ENCODE measurements at places on chromosomes 16 and 17. TPM values are rescaled to one million over a fixed set of nuclear protein-coding genes. Genes with fewer than 3 reads are reported as not detected.

The TPSD1 gene
- total RNA-seq = not detected

The RAMP2 gene
- not detected for total RNA-seq

The KRT33B gene
- total RNA-seq = not detected

The AOC3 gene
- total RNA-seq = 1.2 TPM

The NACA2 gene
- not detected for total RNA-seq

The IL21R gene
- 99.5 TPM for total RNA-seq

The SEC14L5 gene
- total RNA-seq = 0.04 TPM

The HES7 gene
- total RNA-seq = 1.9 TPM

The TLK2 gene
- 29.4 TPM for total RNA-seq

The ZSCAN10 gene
- total RNA-seq = not detected

The GIT1 gene
- total RNA-seq = 63.5 TPM

The GCSH gene
- 33.6 TPM for total RNA-seq

The IKZF3 gene
- 43.9 TPM for total RNA-seq

The METRN gene
- 25.3 TPM for total RNA-seq

The SMIM5 gene
- 0.14 TPM for total RNA-seq

The NDUFAF8 gene
- 102 TPM for total RNA-seq

The ABCC1 gene
- total RNA-seq = 61.9 TPM

- H3K27me3 ChIP-seq = no peaks in the 10 kb centered on the region
- peak overlapping the region; percentile 54 for H3K4me3 ChIP-seq
- H3K36me3 ChIP-seq = peaks cover 73% of the 10 kb centered on the region
- peak; percentile 60 for DNase-seq
Measured at GRCh38 chr17:42340691-42341127, 47.5 kb downstream of the STAT3 start.

GRCh38 chr17:70355185-70355584 lies 185.9 kb downstream of the KCNJ2 start:
- H3K36me3 ChIP-seq = no peaks in the 10 kb centered on the region
- H3K4me3 ChIP-seq = no peak overlapping the region
- H3K27ac ChIP-seq = no peak overlapping the region
- H3K4me1 ChIP-seq = no peaks in the 10 kb centered on the region

- H3K4me3 ChIP-seq = no peak overlapping the region
- no peaks in the 10 kb centered on the region for H3K27me3 ChIP-seq
- DNase-seq = no peak
- H3K36me3 ChIP-seq = no peaks in the 10 kb centered on the region
- H3K27ac ChIP-seq = no peak overlapping the region
Measured at GRCh38 chr16:35197656-35198055, 1738.2 kb downstream of the TP53TG3F start.

GRCh38 chr16:55283812-55284717 lies 39.9 kb upstream of the IRX6 start:
- H3K4me1 ChIP-seq = no peaks in the 10 kb centered on the region
- peaks cover 20% of the 10 kb centered on the region for H3K27me3 ChIP-seq
- H3K36me3 ChIP-seq = no peaks in the 10 kb centered on the region
- no peak for DNase-seq
- no peak overlapping the region for H3K27ac ChIP-seq

DNA sequence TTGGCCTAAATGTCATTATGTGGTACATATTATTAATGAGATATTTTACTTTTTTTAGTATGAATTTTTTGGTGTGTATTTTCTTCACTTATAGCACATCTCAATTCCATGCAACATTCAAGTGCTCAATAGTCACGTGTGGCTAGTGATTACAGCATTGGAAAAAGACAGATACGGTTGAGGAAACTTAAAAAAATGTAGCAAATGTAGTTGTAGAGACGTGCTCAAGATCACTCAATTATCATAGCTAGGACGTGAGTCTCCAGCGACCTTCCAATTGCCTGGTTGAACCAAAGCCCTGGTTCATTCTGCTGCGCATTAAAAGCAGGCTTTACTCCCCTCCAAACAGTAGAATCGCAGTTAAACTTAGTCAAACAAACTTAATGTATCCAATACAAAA lies 1.2 kb upstream of the LIG3 start:
- H3K4me3 ChIP-seq = peak overlapping the region; percentile 96
- no peaks in the 10 kb centered on the region for H3K27me3 ChIP-seq
- peaks cover 35% of the 10 kb centered on the region for H3K4me1 ChIP-seq
- peaks cover 12% of the 10 kb centered on the region for H3K36me3 ChIP-seq

DNA sequence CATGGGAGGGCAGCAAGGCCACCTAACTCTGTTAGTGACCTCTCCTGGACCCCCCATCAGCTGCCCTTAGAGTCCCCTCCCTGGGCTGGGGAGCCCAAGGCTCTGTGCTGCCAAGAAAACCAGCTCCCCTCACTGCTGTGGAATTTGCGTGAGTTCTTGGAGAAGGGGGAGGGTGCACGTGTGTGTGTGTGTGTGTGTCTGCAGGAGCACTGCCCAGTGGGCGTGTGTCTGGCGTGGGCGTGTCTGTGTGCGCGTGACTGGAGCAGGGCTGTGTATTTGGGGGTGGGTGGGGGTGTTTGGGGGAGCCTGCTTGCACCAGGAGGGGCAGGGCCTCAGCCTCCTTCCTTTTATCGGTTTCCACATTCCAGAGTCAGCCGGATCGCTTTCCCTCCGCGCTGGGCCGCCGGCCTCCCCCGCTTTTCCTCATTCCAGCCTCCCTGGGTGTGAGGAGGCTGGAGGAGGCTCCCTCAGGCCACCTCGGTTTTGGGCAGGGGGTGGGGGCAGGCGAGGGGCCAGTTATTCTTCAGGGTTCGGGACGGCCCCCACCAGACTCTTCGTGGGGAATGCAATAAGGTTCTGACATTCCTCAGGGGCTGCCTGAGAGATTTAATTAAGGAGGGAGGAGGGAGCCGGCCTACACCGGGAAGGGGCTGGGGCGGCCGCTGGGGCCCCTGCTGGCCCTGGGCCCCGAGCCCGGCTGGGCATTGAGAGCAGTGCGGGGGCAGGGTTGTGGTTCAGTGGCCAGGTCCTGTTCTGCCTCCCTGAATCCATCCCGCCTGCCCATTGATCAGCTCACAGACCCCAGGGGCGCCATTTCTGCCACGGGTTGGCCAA lies 2.5 kb downstream of the VASN start:
- H3K27me3 ChIP-seq = no peaks in the 10 kb centered on the region
- peaks cover 5% of the 10 kb centered on the region for H3K4me1 ChIP-seq

GRCh38 chr17:83104577-83105505 lies 25.4 kb downstream of the METRNL start:
- DNase-seq = no peak
- no peak overlapping the region for H3K27ac ChIP-seq

GRCh38 chr17:40175928-40176753 lies 1.1 kb upstream of the RAPGEFL1 start:
- peaks cover 4% of the 10 kb centered on the region for H3K27me3 ChIP-seq
- DNase-seq = no peak

DNA sequence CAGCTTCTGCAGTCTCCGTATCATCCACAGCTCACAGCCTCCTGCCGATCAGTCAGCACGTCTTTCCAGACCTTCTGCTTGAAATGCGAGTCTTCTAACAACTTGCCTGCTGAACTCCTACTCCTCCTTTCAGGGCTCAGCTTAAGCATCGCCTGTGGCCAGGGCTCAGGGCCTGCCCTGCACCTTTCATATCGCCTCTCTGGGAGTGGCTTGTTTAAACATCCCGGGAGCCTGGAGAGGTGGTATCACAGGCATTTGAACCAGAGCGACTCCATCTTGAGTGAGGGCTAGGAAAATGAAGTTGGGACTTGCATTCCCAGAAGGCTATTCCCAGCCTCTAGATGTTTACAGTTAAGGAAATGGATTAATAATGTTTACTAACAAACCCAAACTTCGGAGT lies 13.9 kb upstream of the CYB561 start:
- DNase-seq = no peak
- no peaks in the 10 kb centered on the region for H3K36me3 ChIP-seq
- H3K4me1 ChIP-seq = no peaks in the 10 kb centered on the region
- no peak overlapping the region for H3K4me3 ChIP-seq
- H3K27me3 ChIP-seq = peaks cover 7% of the 10 kb centered on the region

DNA sequence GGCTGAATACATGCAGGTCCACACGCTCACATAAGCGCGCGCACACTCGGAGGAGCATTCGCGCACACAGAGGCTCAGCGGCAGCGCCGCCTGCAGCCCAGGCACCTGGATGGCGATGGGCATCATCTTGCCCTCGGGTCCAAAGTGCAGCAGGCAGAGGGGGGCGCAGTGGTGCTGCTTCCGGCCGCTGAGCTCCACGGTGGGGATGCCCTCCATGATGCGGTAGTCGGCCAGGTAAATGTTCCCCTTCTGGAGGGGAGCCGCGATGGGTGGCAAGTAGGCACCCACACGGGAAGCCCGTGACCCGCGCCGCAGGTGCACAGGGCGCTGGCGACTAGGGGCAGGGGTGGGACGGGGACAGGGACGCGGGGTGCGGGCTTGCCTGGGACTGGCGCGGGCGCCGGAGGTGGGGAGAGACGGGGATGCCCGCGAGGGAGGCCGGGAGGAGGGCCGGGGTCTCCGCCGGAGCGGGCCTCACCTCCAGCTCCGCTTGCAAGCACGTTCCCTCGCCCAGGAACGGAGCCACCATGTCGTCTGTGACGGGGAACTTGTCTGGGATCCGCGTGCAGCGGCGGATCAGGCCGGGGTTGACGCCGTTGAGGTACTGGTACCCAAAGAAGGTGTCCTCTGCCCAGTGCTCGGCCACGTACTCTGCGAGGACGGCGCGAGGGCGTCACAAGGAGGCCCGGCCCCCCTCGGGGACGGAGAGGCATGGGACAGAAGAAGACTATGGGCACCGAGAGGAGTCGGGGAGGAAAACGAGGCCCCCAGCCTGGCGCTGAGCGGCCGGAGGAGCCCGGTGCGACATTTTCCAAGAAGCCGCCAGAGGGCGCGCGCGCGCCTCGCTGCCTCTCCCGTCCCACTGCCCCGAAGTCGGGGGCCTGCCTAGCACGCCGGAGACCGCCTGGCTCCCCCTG lies 8.0 kb downstream of the ALOX12B start:
- DNase-seq = peak; percentile 86
- H3K4me1 ChIP-seq = peaks cover 14% of the 10 kb centered on the region
- peak overlapping the region; percentile 94 for H3K27ac ChIP-seq
- H3K36me3 ChIP-seq = peaks cover 11% of the 10 kb centered on the region

GRCh38 chr17:10799407-10799806 lies 4.5 kb downstream of the TMEM238L start:
- H3K27me3 ChIP-seq = no peaks in the 10 kb centered on the region
- DNase-seq = no peak
- no peak overlapping the region for H3K27ac ChIP-seq
- H3K4me1 ChIP-seq = no peaks in the 10 kb centered on the region
- H3K36me3 ChIP-seq = no peaks in the 10 kb centered on the region
- H3K4me3 ChIP-seq = no peak overlapping the region

- H3K4me1 ChIP-seq = peaks cover 48% of the 10 kb centered on the region
- H3K36me3 ChIP-seq = peaks cover 17% of the 10 kb centered on the region
- peak overlapping the region; percentile 90 for H3K4me3 ChIP-seq
Measured at GRCh38 chr17:7477392-7478275, 1.8 kb downstream of the ZBTB4 start.

- H3K4me3 ChIP-seq = no peak overlapping the region
- DNase-seq = peak; percentile 81
- no peaks in the 10 kb centered on the region for H3K27me3 ChIP-seq
Measured at GRCh38 chr16:27179500-27180072, 23.7 kb upstream of the KDM8 start.

DNA sequence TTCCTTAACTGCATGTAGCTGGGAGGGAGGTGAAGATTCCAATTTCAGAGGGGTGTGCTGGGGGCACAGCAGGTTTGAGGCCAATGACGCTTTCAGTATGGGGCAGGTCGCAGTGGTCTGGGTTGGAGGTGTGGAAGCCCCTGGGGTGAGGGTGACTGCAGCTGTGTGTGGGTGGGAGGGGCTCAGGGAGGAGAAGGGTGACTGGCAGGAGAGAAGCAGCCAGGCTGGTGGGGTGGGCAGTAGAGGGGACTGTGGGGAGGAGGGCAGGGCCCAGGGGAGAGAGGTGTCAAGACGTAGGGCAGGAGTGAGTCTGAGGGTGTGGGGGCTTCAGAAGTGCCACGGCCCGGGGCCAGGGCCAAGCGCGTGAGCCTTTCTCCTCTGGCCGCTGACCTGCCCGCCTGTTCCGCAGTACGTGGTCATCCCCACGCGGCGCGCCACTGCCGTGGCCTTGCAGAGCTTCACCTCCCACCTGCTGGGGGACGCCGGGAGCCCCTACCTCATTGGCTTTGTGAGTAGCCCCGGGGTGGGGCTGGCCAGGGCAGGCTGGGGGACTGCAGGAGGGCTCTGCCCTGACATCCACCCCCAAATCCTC lies 19.4 kb downstream of the MYBBP1A start:
- no peak for DNase-seq
- H3K27ac ChIP-seq = no peak overlapping the region
- peaks cover 6% of the 10 kb centered on the region for H3K27me3 ChIP-seq

- H3K4me3 ChIP-seq = no peak overlapping the region
- no peaks in the 10 kb centered on the region for H3K36me3 ChIP-seq
- peaks cover 5% of the 10 kb centered on the region for H3K4me1 ChIP-seq
- no peak for DNase-seq
- H3K27me3 ChIP-seq = no peaks in the 10 kb centered on the region
Measured at GRCh38 chr17:31048142-31048541, 46.6 kb upstream of the NF1 start.

- H3K27me3 ChIP-seq = no peaks in the 10 kb centered on the region
- H3K4me1 ChIP-seq = peaks cover 18% of the 10 kb centered on the region
- no peak for DNase-seq
- no peak overlapping the region for H3K4me3 ChIP-seq
Measured at GRCh38 chr16:3832668-3833067, 47.8 kb downstream of the CREBBP start.

GRCh38 chr16:80285104-80285503 lies 255.7 kb upstream of the DYNLRB2 start:
- no peaks in the 10 kb centered on the region for H3K36me3 ChIP-seq
- H3K4me1 ChIP-seq = no peaks in the 10 kb centered on the region
- DNase-seq = no peak
- H3K27me3 ChIP-seq = peaks cover 15% of the 10 kb centered on the region
- H3K27ac ChIP-seq = no peak overlapping the region

DNA sequence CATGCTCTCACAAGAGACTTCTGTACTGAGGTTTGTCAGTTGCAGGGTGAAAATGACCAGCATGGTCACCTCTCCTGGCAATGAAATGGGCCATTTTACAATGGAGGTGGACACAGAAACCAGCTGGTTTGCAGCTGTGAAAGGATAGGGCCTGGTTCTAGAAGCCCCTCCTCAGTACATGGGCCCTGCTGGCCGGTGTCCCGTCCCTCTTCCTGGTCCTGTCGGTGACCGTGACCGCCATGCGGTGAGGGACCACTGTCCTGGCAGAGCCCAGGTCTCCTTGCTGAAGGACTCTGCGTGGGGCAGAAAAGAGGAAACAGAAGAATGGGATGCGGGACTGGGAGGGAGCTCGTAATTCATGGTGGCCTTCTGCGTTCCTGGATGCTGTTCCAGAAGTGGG lies 76.0 kb upstream of the ZNF423 start:
- H3K27me3 ChIP-seq = peaks cover 9% of the 10 kb centered on the region
- no peak overlapping the region for H3K27ac ChIP-seq
- no peaks in the 10 kb centered on the region for H3K36me3 ChIP-seq
- no peak for DNase-seq
